Activated T-helper 1 cell treated with anti-CD3 and anti-CD28 coated beads, Interleukin-2, amount 50 U/mL, for 16 hours (primary cell): ENCODE measurements at places on chromosomes 16 and 17.
A peak's percentile ranks its signal among the peaks of the same experiment; 100 is the strongest.

DNA sequence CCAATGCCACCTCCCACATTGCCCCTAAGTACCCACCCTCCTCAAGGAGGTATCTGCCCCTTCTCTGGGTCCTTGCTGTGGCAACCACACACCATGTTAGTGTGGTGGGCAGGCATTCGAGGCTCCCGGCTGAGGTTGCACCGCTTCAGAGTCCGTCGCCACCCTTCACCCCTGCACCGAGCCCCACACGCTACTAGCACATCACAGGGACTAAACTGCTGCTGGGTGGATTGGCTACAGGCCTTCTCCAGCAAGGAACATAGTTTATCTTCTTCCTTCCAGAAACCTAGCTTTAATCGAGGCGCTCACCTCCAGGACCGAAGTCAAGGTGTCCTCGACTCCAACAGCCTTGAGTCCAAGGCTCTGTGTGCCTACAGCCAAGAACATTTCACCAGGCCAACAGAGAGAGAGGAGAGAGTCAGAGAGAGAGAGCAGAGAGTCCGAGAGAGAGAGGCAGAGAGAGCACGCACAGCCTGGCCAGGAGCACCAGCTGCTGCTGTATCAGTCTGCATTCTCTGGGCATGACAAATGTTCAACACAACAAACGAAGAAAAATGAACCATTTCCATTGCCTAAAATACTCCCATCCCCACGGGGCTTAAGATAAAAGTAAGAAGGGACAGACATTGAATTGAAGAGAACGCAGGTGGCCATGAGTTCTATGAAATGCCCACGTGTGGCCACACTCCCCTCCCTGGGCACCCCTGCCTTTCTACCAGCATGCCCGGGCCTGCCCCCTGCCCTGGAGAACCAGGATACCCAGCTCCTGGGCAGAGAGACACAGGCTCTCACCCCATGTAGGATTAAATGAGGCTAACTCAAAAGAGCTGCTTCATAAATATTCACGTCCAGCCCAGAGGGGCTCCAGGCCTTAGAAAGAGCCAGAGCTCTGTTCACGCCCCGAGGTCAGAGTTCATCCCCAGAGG, 94.9 kb downstream of the RBFOX3 start:
- no peak for DNase-seq

- no peak for DNase-seq
These were observed at the start of gene ARHGDIG for GRCh38 chr16:280552-280951. TSS of gene ARHGDIG (plus strand) at chr16:280591. CDS start at chr16:280681, 90 bp downstream.

DNA sequence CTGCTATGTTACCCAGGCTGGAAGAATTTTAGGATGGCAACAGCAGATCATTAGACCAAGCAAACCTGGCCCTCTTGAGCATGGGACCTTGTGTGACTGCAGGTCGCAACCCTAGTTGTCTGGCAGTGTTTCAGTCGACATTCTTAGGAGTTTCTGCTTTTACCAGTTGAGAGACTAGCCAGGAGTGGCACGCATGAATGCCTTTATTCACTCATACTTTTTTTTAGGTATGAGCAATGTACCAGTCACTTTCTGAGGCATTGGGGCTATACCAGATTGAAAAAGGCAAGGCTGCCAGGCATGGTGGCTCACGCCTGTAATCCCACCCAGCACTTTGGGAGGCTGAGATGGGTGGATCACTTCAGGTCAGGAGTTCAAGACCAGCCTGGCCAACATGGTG, 28.2 kb upstream of the HAS3 start:
- DNase-seq = no peak

DNA sequence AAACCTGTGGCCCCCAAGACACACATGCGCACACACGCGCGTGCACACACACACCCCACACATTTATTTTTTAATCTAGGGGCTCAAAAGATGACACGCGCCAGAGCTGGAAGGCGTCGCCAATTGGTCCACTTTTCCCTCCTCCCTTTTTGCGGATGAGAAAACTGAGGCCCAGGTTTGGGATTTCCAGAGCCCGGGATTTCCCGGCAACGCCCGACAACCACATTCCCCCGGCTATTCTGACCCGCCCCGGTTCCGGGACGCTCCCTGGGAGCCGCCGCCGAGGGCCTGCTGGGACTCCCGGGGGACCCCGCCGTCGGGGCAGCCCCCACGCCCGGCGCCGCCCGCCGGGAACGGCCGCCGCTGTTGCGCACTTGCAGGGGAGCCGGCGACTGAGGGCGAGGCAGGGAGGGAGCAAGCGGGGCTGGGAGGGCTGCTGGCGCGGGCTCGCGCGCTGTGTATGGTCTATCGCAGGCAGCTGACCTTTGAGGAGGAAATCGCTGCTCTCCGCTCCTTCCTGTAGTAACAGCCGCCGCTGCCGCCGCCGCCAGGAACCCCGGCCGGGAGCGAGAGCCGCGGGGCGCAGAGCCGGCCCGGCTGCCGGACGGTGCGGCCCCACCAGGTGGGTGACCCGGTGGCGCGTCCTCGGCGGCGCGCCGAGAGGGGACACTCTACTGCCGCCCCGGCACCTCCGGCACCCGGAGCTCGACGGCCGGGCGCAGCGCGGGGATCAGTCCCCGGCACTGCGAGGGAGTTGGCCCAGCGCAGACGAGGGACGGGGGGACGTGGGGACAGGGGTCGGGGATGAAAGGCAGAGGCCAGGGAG, at the start of gene STAT5A:
STAT5A (plus strand) TSS at position 522 of the 826 bp plus-strand sequence. CDS start 914 bp downstream, outside the sequence.
- DNase-seq = peak; percentile 58

DNA sequence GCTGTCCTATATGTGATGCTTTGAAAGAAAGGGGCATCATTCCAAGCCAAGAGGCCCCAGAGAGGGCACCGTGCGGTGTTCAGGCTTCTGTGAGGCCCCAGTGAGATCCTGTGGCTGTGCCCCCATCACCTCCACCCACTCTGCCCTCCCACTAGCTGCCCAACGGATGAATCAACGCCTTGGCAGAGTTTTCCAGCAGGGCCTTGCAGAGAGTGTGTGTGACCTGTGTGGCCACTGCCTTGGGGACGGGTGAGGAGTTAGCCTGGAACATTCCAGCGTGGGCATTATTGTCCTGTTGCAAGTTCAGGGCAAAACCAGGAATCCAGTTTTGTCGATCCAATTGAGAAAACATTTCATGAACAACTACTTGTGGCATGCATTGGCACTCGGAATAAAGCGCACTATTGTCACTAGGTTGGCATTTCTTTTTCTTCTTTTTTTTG, 53.7 kb downstream of the SF3B3 start:
- no peak for DNase-seq

DNA sequence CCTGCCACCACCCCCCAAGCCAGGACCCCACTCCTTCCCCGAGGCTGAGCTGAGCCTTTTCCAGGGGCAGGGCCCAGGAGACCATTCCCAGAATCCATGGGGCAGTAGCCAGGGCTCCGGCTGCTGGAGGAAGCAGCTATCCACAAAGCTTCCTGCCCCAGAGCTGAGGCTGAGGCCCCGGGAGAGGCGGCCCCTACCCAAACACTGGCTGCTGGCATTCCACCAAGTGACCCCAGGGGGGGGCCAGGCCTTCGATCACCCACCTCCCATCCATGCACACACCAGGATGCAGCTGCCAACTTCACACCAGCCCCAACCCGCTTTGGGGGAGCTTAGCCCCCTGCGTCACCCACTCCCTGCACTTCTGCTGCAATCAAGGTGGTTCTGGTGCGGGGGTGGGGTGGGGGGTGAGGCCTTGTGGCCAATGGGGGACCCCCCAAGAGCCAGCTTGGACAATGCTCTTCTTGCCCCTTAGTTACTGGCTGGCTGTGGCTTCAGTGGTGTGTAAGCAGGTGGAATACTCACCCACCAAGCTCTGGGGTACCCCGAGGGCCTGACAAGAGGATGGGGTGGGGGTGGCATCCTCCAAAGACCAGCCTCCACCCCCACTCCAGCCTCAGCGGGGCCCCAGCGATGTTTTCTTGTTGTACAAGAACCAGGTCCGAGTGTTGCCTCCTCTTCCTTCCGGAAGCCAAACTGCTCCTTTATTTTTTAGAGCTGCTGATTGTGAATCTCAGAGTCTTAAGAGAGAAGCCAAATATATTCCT, 16.8 kb downstream of the MYBBP1A start:
- no peak for DNase-seq

DNA sequence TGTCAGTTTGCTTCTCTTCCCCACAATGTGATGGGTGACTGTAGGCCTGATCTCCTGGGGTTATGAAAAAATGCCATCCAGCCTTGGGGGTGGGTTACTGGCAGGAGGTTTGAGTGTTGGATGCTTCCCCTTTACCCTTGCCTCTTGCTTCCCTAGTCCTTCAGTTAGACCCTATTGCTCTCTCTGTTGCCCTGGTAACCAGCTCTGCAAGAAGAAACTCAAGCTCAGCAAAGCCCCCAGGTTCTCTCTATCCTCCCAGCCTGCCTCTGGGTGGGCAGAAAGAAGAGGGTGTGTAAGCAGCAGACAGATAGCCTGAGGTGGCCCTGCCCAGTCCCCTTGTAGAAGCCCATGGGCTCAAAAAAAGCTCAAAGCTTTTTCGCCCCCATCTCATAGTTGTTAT, 2.8 kb upstream of the RAPGEFL1 start:
- no peak for DNase-seq

DNA sequence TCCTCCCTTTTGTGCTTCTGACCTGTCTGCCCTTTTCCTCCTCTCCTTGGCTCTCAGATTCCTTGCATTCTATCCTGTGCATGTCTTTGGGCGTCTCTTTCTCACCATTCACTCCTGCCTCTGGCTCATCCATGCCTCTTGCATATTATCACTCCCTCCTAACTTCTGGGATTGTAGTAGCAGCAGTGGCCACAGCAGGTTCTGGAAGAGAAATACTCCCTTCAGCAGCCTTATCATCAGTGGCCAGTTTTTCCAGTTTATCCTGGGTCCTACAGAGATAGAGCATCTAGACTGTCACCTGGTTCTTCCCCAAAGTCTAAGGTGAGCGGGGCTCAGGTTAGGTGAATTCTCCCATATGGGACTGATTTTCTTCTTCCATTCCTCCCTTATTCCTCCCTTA, 354.0 kb upstream of the CCL2 start:
- no peak for DNase-seq

- DNase-seq = no peak
These were observed 164.7 kb downstream of the MSI2 start for GRCh38 chr17:57420734-57421717.

- DNase-seq = no peak
These were observed 50.4 kb upstream of the ERN1 start for GRCh38 chr17:64180089-64181073.

DNA sequence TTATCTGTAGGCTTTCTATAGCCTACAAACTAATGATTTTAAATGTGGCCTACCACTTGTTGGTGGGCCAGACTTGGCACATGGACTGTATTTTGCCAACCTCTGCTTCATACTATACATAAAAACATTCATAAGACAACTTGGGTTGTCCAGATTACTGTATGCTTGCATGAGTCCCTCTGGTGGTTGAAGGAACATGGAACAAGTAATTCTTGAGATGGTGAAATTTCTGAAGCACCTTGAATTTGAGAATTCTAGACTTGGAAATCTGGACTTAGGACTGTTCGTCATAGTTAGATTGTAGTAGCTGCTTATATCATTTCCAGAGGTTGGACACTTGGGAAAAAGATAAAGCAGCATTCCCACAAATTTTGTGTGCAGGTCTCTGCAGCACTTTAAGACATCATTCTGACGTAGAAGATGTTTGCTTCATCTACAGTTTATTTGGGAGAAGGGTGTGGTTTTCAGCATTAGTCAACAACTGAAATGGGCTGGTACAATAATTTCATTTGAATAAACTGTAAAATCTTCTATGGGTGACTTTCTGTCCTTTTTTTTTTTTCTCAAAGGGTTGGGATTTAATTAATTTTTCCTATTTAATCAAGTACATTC, 31.2 kb downstream of the NFATC3 start:
- no peak for DNase-seq
